ENCODE measurements at places on chromosomes 2 and 18.
A peak's percentile ranks its signal among the peaks of the same experiment; 100 is the strongest.

- DNase-seq: peak; percentile 26
Observed at GRCh38 chr2:157055660-157056199, 201.8 kb upstream of the GALNT5 start.

- DNase-seq: no peak
Observed at GRCh38 chr2:45274250-45274926, 265.1 kb upstream of the SIX2 start.

DNA sequence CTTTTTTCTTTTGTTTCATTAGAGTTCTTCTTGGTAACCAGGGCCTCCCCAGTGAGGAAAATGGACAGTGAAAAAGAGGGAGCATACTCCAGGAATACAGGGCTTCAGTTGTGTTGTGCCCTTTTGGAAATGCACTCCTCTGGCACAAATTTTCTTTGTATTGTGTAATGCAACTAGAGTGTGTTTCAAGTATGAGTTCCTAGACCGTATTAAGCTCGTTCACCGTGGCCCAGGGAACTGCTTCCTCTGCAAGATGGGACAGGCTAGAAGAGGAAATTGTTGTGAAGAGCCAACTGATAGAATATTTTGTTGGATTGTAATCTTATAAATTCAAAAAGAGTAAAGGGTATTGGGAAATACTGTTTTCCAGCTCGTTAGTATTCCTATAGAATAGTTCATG lies 137.2 kb upstream of the TTC39C start:
- DNase-seq: no peak

- no peak for DNase-seq
Observed at GRCh38 chr2:118814368-118814767, 33.1 kb downstream of the EN1 start.

DNA sequence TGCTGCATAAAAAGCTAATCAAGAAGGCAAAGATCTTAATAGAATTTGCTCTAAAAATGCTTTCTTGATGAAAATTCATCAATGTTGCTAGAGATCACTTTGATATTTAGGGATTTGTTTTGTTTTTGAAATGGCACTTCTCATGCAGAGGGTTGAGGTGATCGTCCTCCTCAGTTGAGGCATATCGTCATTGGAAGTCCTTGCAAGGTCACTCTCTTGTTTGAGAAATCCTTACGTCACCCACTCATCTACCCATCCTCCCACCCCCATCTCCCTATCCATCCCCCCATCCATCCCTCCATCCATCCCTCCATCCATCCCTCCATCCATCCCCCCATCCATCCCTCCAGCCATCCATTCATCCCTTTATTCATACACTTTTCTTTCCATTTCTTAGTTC lies 133.7 kb downstream of the THNSL2 start:
- DNase-seq: no peak

- no peak for DNase-seq
Observed at GRCh38 chr2:36441816-36442215, 86.2 kb downstream of the CRIM1 start.

DNA sequence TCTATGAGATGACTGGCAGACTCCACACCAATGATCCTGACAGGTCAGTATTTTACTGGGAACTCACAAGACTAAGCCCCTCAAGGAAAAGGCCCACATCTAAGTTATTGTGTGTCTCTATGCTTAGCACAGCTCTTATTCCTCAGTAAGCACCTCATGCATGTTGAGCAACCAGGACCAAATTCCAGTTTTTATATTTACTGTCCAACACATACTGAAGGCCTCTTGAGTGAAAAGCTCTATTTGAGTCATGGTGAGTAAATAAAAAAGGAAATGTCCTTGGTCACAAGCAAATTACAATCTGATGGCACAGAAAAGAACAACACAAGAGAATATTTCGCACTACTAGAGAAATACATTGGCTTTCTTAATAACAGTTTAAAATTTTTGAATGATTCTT lies 87.9 kb upstream of the ETAA1 start:
- DNase-seq: no peak

- DNase-seq: no peak
Observed at GRCh38 chr2:235418918-235419317, 74.9 kb upstream of the AGAP1 start.

GRCh38 chr2:75199428-75200011 lies at the start of gene TACR1:
Gene TACR1 (minus strand): TSS chr2:75199520. CDS start chr2:75198934, 586 bp downstream.
- peak; percentile 70 for DNase-seq

DNA sequence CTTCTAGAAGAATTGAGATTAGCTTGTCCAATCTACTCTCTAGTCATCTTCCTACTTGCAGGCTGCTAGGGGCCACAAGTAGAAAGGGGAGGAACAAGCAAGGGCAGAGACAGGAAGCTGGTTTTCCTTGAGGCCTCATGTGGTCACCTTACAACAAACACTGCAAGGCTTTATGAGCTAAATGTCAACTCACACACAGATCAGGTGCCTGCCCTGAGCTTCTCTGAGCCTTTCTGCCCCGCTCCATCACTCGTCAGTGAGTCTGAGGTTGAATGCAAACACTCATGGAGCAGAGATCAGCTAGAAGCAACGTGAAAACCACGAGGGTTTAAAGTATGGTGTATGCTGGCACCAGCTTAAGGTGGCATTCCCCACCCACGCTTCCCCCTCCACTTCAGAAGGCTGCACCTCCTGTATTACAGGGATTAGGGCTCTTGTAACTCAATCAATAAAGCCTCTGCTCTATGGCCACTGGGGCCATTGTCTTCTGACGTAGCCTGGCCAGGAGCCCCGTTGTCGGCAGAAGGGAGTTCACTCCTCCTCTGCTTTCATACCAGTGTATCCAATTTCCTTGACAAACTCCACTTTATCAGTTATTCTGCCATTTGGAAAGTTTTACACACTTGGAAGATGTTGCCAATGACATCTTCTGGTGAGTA lies 5.4 kb upstream of the CRYGC start:
- DNase-seq: no peak
